ENCODE measurements at places on chromosomes 6 and 20.

- no peak for DNase-seq
These were observed 37.8 kb downstream of the PTPN1 start for GRCh38 chr20:50547964-50548363.

GRCh38 chr6:55255113-55255512, 72.2 kb upstream of the GFRAL start:
- no peak for DNase-seq

- no peak for DNase-seq
These were observed 11.1 kb downstream of the HEBP2 start for GRCh38 chr6:138415125-138415524.

DNA sequence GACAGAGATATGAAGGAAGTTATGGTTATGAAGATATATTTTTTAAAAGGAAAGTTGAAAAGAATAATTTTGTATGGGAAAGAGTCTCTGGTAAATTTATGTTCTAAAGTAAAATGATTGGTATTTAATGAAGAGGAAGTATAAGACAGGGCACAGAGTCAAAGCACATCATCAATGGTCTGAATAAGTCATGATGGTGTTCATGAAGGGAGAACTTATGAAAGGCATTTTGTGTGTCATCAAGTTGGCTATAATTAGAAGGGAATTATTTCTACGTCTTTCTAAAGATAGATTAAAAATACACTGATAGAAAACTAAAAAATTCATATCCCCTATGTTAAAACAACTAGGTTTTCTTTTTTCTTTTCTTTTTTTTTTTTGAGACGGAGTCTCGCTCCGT, 21.4 kb upstream of the SNAI1 start:
- DNase-seq: no peak

GRCh38 chr6:106347219-106347618, 13.3 kb upstream of the CRYBG1 start:
- no peak for DNase-seq

DNA sequence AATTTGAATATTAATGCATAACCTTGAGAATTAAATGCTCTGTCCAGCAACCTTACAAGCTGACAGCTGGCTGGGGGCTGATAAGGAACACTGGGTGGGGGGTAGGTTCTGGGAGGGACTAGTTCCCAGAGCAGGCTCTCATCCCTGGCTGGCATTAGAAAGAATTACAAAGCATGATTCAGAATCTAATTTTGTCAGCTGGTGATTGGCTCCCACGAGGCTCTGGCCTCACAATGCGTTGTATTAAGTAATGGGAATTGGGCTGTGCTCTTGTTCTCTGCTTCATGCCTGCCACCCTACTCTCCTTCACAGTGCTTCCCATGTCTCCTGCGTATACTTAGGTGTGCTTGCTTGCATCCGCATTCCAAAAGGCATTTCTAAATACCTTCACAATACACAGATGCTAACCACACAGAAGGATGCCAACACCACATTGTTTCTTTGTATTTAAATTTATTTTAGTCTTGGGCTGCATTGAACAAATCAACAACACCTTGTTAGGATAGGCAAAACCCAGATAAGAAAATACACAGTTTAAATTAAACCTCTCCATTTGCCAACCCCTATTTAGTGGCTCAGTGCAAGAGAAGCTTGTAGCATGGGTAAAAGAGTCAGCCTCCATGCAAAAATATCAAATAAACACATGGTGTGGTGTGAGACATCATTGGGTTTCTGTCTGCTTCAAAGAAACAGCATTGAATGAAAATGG, 434.5 kb upstream of the JAG1 start:
- DNase-seq: peak; percentile 90

- DNase-seq: no peak
These were observed 187.4 kb downstream of the KIF16B start for GRCh38 chr20:16385891-16386290.

DNA sequence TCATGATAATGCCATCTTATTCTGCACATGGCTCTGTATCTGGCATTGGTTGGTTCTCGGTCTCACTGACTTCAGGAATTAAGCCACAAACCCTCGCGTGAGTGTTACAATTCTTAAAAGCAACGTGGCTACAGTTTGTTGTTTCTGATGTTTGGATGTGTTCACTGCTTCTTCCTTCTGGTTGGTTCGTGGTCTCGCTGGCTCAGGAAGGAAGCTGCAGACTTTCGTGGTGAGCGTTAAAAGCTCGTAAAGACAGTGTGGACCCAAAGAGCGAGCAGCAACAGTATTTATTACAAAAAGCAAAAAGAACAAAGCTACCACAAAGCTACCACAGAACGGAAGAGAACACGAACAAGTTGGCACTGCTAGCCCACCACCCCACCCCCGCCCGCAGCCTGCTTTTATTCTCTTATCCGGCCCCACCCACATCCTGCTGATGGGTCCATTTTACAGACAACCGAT, 51.1 kb downstream of the MYLIP start:
- DNase-seq: no peak

- no peak for DNase-seq
These were observed 17.6 kb upstream of the CTAGE9 start for GRCh38 chr6:131728296-131728939.

- DNase-seq: peak; percentile 13
These were observed 66.9 kb downstream of the IGF2R start for GRCh38 chr6:160035693-160036330.

GRCh38 chr6:108714101-108714765, 134.0 kb upstream of the ARMC2 start:
- peak; percentile 33 for DNase-seq

- DNase-seq: no peak
These were observed 80.1 kb downstream of the LYRM4 start for GRCh38 chr6:5180636-5181035.

GRCh38 chr6:143772116-143773086, 70.7 kb upstream of the LTV1 start:
- no peak for DNase-seq

DNA sequence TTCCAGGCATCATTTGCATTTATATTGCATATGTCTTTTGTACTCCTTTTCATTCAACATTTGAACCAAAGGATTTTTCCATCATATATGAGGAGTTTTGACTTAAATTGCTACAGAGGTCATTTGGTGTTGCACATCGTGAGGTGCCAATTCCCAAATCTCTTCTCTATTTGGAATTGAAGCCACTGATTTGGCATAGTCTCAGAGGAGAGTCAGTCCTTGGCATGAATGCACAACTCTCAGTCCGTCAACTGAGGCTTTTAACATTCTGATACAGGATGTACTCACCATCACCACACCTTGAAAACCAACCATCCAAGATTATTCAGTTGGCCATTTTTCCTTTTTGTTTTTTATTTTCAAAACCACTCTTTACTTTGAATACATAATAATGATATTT, 31.1 kb upstream of the SYNDIG1 start:
- DNase-seq: no peak

DNA sequence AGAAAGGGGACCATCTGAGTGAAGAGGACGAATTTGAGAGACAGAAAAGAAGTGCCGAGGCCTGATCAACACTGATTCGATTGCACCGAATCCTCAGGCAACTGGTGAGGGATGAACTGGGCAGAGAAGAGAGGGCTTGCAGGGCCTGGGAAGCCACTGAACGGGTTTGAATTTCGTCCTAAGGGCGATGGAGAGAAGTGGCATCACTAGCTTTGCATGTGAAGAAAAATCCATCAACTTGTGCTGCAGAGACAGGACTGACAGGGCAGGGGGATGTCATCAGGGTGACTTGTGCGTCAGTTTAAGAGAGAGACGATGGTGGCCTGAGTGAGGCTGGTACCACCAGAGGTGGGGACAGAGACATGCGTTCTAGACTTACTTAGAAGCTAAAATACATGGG, 73.7 kb upstream of the SLC22A23 start:
- DNase-seq: no peak

GRCh38 chr6:18352001-18352400, 35.1 kb upstream of the RNF144B start:
- no peak for DNase-seq

- no peak for DNase-seq
These were observed 66.1 kb downstream of the B4GALT5 start for GRCh38 chr20:49647550-49647949.

GRCh38 chr6:15475872-15476271, 187.0 kb downstream of the DTNBP1 start:
- no peak for DNase-seq

- peak; percentile 19 for DNase-seq
These were observed 15.5 kb downstream of the CCDC167 start for GRCh38 chr6:37483917-37484785.

DNA sequence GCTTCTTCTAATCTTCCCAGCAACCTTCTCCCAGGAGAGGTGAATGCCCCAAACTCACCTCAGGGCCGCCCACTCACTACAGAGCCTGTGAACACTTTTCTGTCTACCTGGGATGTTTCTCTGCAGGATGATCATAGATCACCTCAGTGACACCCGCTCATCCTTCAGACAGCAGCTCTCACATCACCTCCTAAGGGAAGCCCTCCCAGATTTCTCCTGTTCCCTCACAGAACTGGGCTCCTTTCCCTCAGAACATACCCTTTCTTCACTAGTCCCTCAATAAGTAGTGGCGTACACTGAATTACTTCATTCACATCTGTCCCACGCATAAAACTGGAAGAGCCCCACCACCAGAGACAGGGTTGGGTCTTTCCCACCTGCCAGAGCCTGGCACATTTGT, 57.8 kb downstream of the CDK5RAP1 start:
- no peak for DNase-seq

GRCh38 chr20:2671977-2672376, 8.0 kb upstream of the IDH3B start:
- no peak for DNase-seq

- DNase-seq: peak; percentile 32
These were observed 196.2 kb downstream of the BTBD9 start for GRCh38 chr6:38443352-38444144.

DNA sequence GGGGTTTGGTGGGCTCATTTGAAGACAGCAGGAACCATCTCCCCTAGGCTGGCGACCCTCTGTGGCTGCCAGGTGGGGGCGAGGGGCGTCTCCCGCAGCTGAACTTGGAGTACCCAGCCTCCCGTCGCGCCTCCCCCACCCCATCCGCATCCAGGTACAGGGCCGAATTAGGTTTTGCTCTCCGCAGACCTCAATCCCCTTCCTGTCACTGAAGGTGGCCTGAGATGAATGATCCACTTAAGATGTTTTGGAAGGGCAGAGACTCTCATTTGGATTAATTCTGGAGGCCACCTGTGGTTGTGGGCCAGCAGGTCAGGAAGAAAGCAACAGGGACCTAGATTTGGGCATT, 493 bp downstream of the CD83 start:
- no peak for DNase-seq

DNA sequence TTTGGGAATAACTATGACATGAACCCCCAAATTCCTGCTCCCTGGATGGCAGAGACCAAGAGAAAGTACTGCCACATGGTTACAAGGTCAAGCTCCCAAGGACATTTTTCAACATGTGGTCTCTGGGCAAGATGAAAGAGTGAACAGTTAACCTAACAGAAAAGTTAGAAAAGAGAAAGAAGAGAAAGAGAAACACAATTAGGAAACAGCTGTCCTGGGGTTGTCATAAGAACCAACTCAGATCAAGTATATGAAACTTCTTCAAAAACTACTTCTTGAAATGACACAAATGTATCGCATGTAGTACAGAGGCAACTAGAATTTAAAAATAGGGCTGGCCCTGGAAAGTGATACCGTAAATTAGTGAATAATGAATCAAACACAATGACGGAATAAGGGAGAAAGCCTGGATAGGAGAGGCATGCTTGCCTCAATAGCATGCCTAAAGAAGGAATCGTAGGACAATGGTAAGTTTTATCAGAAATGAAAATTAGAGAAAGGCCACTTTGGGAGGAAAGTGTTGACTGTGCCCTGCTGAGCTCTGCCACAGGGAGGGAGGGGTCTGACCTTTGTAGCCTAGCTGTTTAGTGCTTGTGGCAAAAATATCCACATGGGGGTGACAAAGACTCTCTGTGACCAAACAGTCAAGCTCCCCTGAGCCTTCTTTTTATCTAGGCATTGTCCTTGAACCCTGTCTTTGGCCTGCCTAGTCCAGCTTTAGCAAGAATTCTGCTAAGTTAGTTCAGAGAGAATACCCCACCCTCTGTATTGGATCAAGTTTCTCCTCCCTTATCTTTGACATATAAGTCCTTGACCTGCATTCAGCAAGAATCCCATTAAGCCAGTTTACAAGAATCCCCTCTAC, 4.3 kb upstream of the DCBLD1 start:
- peak; percentile 44 for DNase-seq

DNA sequence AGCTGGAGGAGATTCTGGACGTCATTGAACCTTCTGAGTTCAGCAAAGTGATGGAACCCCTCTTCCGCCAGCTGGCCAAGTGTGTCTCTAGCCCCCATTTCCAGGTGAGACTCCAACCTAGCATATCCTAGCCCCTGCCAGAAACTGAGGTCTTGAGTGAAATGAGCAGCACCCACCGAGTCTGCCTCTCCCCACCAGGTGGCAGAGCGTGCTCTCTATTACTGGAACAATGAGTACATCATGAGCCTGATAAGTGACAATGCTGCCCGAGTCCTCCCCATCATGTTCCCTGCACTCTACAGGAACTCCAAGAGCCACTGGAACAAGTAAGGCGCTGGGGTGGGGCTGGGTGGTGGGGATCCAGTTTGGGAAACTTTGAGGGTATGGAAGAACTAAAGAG, 4.6 kb downstream of the MEA1 start:
- peak; percentile 24 for DNase-seq

GRCh38 chr6:12112540-12113189, 100.6 kb downstream of the HIVEP1 start:
- no peak for DNase-seq

GRCh38 chr6:65638047-65638831, 68.8 kb downstream of the EYS start:
- DNase-seq: no peak

GRCh38 chr20:25000268-25000801, 7.8 kb upstream of the APMAP start:
- DNase-seq: peak; percentile 90

- DNase-seq: no peak
These were observed 4.4 kb downstream of the SLC13A3 start for GRCh38 chr20:46646659-46647380.

DNA sequence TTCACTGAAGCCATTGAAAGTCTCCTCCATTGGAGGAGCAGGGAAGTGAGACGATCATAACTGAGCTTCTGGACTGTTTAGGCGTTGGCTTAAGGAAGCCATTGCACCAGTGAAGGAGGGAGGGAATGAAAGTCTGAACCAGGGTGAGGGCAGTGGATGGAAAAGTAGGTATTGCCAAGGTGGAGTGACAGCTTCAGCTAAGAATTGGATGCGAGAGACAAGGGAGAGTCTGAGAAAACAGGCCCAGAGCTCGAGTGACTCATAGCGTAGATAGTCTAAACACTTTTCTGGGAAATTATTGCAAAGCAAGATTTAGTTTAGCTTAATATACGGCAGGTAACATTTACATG, 4.5 kb downstream of the DSP start:
- DNase-seq: peak; percentile 57

DNA sequence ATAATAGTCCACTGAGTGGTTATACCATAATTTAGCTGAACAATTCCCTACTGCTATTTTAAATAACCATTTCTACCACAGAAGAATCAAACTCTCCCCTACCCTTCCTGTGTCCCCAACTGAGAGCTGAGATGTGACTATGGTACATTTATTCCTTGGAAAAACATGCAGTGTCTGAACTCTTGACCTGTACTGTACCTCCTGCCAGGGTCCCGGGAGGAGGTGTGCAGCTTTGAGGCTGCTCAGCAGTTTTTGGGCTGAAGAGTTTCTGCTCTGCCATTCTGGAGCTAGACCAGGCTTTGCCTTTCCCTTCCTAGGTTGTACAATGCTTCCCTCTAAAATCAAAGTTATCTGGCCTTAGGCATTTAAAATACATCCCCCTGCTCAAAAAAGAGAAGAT, 275.1 kb upstream of the SGK1 start:
- DNase-seq: no peak

GRCh38 chr20:19815553-19815991, 57.5 kb downstream of the RIN2 start:
- DNase-seq: peak; percentile 99

Measured in bronchial epithelial cell (primary cell).